ENCODE measurements at places on chromosomes 5 and 9.

- no peak for DNase-seq
Measured at GRCh38 chr5:67085616-67086015, 111.0 kb downstream of the CD180 start.

DNA sequence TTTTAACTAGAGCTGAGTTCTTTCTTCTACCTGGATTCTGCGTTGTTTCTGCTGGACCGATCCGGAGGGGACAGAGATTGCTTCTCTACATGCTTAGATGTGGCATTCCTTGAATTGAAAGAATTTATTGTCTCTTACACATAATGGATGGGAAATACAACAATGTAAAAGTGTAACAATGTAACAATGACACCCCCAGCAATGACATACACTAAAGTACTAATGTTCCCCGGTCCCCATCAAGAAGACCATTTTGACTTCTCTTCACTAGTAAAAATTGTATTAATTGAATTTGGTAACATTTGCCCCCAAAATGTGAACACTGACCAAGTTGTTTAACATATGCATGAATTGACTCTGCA is 760.2 kb downstream of the TAF11L14 start:
- no peak for DNase-seq

DNA sequence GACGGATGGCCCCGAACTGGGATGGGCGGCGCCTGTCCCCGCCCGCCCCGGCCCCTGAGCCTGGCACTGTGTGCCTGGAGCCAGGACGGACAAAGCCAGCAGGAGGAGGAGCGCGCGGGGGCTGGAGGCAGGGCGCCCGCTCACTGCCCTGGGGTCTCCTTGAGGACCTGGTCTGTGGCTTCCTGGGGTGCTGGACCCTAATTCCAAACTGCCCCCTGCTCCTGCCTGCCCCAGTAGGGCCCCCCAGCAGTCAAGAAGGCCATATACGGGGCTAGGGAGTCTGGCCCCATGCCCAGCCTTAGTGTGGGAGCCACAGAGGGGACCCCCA is 29.2 kb upstream of the RXRA start:
- no peak for DNase-seq

GRCh38 chr9:112145886-112146285 is 29.2 kb downstream of the SUSD1 start:
- DNase-seq: no peak

- no peak for DNase-seq
Measured at GRCh38 chr5:119322948-119323537, 32.8 kb upstream of the TNFAIP8 start.

- DNase-seq: no peak
Measured at GRCh38 chr9:28542928-28543327, 969.6 kb upstream of the C9orf72 start.

DNA sequence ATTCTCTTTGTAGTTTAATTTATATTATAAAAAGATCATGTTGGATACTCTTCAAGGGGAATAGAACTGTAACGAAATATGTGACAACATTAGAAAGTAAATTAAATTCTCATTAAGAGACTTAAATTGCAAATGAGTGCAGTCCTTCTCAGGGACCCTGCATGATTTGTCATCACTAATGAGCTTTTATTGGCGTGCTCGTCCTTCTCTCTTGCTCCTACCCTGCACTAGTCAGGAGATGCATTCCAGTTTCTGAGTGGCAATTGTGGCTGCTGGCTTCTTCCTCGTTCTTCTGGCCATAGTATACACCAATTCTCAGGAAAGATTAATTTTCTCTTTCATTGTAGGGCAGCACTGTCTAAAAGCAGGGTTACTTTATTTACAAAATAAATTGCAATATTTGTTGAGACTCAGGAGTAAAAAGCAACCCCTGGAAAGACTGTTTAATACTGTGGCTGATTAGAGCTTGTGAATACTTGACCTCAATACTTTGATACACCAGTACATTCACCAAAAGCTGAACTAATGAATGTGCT is 376.3 kb upstream of the CHD1 start:
- DNase-seq: no peak

- DNase-seq: no peak
Measured at GRCh38 chr9:34989946-34990635, 546 bp downstream of the DNAJB5 start.

- DNase-seq: peak; percentile 50
Measured at GRCh38 chr9:27528886-27529315, 713 bp downstream of the MOB3B start.

DNA sequence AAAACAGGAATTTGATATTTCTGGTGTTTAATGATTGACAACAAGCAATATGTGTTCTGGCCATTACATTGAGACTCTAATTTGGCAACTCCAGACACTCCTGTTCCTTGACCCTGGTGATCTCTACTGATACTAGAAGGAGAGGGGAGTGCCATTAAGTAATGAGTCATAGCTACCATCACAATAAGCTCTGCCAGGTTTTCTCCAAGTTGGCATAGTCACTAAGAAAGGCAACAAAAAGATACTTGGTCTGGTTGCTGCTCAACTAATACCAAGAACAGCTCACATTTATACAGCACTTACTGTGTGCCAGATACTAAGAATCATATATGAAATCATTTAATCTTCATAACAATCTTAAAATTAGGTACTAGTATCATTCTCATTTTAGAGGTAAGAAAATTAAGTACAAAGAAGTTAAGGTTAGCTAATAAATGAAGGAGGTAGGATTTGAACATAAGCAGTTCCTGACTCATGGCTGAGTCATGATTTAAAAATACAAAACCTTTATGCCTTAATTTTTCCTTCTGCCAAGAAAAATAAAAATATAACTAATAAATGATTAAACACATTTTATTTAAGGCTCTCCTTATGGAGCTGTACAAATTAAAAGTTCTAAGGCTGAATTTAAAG is 19.9 kb upstream of the PRXL2C start:
- no peak for DNase-seq

DNA sequence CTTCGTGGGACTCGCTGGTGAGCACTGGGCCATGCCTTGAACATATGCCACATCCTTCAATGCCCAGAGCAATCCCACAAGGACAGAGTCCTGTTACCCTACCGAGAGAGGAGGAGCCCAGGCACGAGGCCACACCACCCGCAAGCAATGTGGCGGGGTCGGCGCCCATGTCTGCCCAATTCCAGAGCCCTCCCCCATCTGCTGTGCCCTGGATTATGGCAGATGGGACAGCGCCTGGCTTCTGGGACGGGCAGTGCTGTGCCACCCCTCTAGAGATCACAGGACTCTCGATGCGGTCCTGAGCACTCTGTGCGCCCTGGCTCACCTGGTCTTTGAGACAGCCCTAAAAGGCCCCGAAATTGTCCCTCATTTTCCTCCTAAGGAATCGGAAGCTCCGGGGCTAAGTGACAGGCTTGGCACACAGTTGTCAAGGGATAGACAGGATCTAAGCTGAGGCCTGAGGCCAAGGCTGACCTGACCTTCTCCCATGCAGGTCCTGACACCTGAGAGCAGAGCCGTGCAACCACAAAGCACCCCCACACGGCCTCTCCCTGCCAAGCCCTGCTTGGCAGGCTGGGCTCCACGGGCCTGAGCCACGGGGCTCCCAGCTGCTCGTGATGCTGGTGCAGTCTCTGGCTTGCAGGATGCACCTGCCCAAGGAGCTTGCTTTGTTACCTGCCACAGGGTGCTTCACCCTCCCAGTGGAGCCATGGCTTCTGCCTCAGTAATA is 48.8 kb downstream of the PRRT1B start:
- no peak for DNase-seq

DNA sequence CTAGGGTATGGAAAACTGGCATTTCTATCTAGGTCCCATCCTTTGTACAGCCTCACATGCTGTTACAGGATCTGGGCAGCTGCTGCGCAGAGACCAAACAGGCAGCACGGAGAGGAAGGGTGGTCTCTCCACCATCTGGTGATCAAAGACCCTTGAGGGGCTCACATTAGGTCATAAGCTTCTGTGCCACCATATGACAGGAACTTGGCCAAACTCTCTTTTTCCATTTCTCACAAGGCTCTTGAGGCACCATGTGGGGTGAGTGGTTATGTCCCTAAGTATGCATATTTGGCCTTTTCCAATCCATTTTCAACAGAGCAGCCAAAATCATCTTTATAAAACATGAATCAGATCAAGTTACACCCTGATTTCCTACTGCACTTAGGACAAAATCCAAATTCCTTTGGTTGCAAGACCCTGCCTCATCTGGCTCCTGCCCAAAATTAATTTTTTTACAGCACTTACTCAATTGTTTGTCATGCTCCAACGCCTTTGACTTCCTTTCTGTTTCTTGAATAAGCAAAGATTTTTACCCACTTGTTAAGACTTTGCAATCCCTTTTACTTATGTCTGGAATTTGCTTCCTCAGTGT is 730.0 kb downstream of the MAT2B start:
- DNase-seq: no peak

DNA sequence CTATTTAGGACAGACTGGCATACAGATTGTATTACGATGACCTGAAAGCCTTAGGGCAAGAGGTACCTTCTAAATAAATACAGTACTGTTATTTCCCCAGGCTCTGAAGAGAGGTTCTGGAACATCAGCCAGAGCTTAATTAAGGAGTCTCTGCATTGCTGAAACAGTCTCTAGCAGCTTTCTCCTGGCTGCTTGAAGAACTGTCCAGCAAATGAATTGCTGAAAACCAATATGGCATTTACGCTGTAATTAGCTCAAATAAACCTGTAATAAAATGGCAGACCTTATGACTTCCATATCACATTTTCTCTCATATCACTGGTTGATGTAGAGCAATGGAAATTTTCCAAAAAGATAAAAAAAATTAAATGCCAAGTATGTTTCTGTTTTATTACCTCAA is 636.3 kb downstream of the GABRG2 start:
- no peak for DNase-seq

DNA sequence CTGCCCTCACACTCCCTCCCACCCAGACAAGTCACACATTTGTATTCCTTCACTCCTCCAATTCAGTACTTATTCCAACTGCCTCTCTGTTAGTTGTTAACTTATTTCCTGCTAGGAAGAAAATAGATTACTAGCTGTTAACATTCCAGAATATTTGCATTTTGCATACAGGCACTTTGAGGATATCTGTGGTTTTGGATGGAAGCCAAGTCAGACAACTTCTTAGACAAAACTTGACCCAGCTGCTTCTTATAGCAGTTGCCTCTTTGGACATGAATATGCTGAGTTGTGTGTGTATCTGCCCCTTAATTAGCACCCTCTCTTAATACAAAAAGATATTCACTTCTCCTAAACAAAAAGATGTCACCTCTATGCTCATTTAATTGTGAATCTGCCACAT is 1280.6 kb upstream of the ACO1 start:
- DNase-seq: no peak

DNA sequence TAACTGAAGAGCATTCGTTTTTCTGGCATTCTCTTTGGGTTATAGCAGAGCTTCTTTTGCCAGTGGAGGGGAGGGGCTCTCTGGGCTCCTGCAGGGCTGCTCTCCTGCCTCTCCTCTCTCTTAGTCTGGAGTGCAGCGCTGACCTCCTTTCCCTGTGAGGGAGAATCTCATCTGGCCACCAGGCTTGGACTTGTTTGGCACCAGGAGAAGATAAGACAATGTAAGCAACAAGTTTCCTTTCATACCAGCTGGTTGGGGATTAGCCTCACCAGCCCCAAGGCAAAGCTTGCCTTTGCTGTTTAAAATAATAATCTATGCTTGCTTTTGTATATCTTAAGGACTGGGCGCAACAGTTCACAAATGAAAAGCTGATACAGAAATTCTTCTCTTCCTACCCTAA is 196.4 kb downstream of the TLE4 start:
- no peak for DNase-seq

Measured in hematopoietic multipotent progenitor cell (in vitro differentiated cells).